ENCODE measurements at places on chromosomes 4 and X. TPM values are rescaled to one million over a fixed set of nuclear protein-coding genes. Genes with fewer than 3 reads are reported as not detected.

GRCh38 chr4:153025406-153025805, 89.3 kb downstream of the FHDC1 start:
- no peak for DNase-seq

DNA sequence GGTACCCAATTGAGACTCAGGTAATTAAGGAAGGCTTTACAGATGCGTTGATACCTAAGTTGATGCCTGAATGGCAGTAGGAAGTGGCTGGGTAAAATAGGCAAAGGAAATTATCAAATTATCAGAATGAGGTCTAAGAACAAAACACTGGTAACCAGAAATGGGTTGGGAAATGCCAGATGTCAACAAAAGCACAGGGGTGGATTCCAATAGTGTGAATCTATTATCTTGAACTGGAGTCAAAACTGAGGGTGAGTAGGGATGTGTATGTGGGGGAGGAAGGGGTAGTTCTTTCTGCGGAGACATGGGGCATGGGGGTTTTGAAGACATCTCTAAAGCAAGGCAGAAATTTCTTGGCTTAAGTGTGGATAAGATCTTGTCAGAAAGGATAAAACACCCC, 16.0 kb upstream of the SEPTIN6 start:
- DNase-seq = no peak

The SRPK3 gene
- not detected for total RNA-seq

- no peak for DNase-seq
These were observed 346.1 kb downstream of the GRXCR1 start for GRCh38 chr4:43238585-43238984.

Data from neural progenitor cell (in vitro differentiated cells).